Cerebellar nuclear complex (tissue), 1 donor: ENCODE measurements at places on chromosomes 3 and 15.

DNA sequence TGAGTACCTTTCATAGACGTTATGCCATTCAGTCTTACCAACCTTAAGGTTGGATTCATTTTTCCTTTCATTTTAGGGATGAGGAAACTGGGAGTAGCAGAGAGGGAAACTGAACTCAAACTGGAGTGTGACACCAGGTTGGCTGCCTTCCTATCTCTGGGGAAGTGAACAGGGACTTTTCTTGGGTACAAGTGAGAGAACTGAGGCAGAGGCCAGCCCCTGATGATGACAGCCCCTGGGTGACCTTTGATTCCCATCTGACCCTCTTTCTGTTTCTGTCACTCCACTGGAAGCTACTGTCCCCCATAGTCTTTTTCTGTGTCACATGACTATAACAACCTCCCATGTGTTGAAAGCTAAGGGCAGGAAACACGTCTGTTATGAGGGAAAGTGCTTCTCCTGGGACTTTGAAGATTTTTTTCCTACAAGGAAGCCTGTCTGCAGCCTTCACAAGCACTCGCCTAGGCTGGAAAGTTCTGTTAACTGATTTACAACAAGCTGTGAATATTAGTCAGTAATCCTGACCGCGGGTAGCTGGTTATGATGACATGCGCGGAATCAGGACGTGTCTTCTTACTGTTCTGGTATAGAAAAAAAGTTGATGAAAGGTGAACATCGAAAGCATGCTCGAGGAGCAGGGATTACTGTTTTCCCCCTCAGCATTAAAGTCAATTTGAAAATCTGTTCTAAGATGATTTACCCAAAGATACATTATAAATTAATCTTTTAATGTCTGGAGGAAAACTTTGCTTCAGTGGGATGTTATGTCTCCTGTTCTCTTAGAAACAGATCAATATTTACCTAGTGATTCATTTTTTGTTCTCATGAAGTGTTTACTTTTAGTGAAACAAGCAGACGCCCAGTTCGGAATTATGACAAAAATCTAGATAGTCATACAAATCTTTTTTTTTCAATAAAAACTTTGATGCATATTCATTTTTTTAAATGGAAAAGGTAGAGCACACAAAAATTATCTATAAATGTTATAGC lies 31.5 kb downstream of the ABHD2 start:
- no peak for DNase-seq

- DNase-seq: no peak
Measured at GRCh38 chr3:64837126-64837738, 149.4 kb upstream of the ADAMTS9 start.

- no peak for DNase-seq
Measured at GRCh38 chr15:89293012-89293411, 41.6 kb downstream of the POLG start.

DNA sequence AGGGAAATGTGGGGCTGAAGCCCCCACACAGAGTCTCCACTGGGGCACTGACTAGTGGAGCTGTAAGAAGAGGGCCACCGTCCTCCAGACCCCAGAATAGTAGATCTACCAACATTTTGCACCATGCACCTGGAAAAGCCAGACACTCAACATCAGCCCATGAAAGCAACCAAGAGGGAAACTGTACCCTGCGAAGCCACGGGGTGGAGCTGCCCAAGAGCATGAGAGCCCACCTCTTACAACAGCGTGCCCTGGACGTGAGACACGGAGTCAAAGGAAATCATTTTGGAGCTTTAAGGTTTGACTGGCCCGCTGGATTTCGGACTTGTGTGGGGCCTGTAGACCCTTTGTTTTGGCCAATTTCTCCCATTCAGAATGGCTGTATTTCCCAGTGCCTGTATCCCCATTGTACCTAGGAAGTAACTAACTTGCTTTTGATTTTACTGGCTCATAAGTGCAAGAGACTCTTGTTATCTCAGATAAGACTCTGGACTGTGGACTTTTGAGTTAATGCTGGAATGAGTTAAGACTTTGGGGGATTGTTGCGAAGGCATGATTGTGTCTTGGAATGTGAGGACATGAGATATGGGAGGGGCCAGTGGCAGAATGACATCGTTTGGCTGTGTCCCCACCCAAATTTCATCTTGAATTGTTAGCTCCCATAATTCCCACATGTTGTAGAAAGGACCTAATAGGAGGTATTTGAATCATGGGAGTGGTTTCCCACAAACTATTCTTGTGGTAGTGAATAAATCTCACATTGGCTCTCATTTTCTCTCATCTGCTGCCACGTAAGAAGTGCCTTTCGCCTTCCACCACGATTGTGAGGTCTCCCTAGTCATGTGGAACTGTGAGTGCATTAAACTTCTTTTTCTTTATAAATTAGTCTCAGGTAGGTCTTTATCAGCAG lies 105.8 kb downstream of the CBLB start:
- DNase-seq: no peak

- DNase-seq: no peak
Measured at GRCh38 chr3:124428372-124429128, 301.7 kb upstream of the UMPS start.
